ENCODE measurements at places on chromosomes 2 and 18. TPM values are rescaled to one million over a fixed set of nuclear protein-coding genes. Genes with fewer than 3 reads are reported as not detected.

GRCh38 chr2:236753606-236754270 lies 184.1 kb downstream of the ACKR3 start:
- H3K4me3 ChIP-seq = no peak overlapping the region
- no peak overlapping the region for H3K27ac ChIP-seq
- H3K4me1 ChIP-seq = no peaks in the 10 kb centered on the region
- no peaks in the 10 kb centered on the region for H3K27me3 ChIP-seq
- no peak for DNase-seq

Gene SERPINB12
- total RNA-seq = not detected

GRCh38 chr2:136424112-136424511 lies 306.2 kb upstream of the CXCR4 start:
- no peak overlapping the region for H3K27ac ChIP-seq
- DNase-seq = peak; percentile 32
- peak overlapping the region; percentile 55 for H3K4me3 ChIP-seq
- no peaks in the 10 kb centered on the region for H3K36me3 ChIP-seq
- peaks cover 11% of the 10 kb centered on the region for H3K4me1 ChIP-seq

DNA sequence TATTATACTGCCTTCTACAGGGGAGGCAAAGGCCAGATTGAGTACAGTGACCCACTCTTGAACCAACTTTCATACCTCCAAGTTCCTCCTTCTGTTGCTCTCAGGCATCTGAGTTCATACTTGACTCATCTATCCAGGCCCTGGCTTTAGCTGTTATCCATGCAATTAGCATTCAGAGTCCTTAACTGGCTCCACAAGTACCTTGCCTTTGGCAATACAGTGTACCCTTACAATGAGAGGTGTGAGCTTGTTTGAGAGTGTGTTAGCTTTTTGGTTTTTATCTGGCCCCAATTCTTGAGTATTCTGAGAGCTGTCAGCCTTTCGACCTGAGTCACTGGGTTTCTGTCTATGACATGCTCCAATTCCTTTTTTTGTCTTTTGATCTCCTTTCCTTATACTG lies 60.2 kb downstream of the EHD3 start:
- no peaks in the 10 kb centered on the region for H3K36me3 ChIP-seq
- DNase-seq = no peak
- H3K4me3 ChIP-seq = no peak overlapping the region
- H3K4me1 ChIP-seq = no peaks in the 10 kb centered on the region

Gene TTC21B
- total RNA-seq = 21.8 TPM
